ENCODE measurements at places on chromosomes 5 and 9. TPM values are rescaled to one million over a fixed set of nuclear protein-coding genes. Genes with fewer than 3 reads are reported as not detected.

SARDH gene
- 0.36 TPM for total RNA-seq

NUTM2G gene
- total RNA-seq = not detected

PITX1 gene
- not detected for total RNA-seq

TPD52L3 gene
- not detected for total RNA-seq

ORM2 gene
- total RNA-seq = not detected

TIGD6 gene
- total RNA-seq = 2.4 TPM

ZNF454 gene
- total RNA-seq = not detected

PAEP gene
- total RNA-seq = not detected

OTP gene
- not detected for total RNA-seq

ZDHHC12 gene
- total RNA-seq = 56.3 TPM

DMRTA1 gene
- not detected for total RNA-seq

MYOT gene
- not detected for total RNA-seq

B4GALT1 gene
- total RNA-seq = 51.4 TPM

SLC28A3 gene
- 0.08 TPM for total RNA-seq

ZNF366 gene
- total RNA-seq = not detected

GLIPR2 gene
- total RNA-seq = 27.1 TPM

PHF24 gene
- not detected for total RNA-seq

BAAT gene
- 0.07 TPM for total RNA-seq

EQTN gene
- not detected for total RNA-seq

ECM2 gene
- total RNA-seq = not detected

HAVCR1 gene
- total RNA-seq = 26.5 TPM

COL27A1 gene
- total RNA-seq = 1.6 TPM

CTXN3 gene
- not detected for total RNA-seq

KIF4B gene
- not detected for total RNA-seq

LRRC26 gene
- total RNA-seq = not detected

MCC gene
- total RNA-seq = 0.45 TPM

SLC45A2 gene
- total RNA-seq = 0.56 TPM

LTC4S gene
- 2.9 TPM for total RNA-seq

FOXI1 gene
- 0.64 TPM for total RNA-seq

PCDHA1 gene
- total RNA-seq = not detected

CCL21 gene
- total RNA-seq = not detected

SOWAHA gene
- total RNA-seq = not detected

PLPPR1 gene
- not detected for total RNA-seq

GPRIN1 gene
- total RNA-seq = 2.7 TPM

GNE gene
- 22.9 TPM for total RNA-seq

GAS1 gene
- total RNA-seq = 0.48 TPM

MACROH2A1 gene
- 252 TPM for total RNA-seq

SIGMAR1 gene
- total RNA-seq = 45.6 TPM

FCN2 gene
- not detected for total RNA-seq

GPR151 gene
- not detected for total RNA-seq

FOXE1 gene
- not detected for total RNA-seq

SH3TC2 gene
- total RNA-seq = not detected

MYMK gene
- total RNA-seq = not detected

NXNL2 gene
- total RNA-seq = not detected

FCN1 gene
- total RNA-seq = not detected

SV2C gene
- total RNA-seq = not detected
